Right atrium auricular region (tissue), 2 donors: ENCODE measurements at places on chromosomes 6 and 20.

DNA sequence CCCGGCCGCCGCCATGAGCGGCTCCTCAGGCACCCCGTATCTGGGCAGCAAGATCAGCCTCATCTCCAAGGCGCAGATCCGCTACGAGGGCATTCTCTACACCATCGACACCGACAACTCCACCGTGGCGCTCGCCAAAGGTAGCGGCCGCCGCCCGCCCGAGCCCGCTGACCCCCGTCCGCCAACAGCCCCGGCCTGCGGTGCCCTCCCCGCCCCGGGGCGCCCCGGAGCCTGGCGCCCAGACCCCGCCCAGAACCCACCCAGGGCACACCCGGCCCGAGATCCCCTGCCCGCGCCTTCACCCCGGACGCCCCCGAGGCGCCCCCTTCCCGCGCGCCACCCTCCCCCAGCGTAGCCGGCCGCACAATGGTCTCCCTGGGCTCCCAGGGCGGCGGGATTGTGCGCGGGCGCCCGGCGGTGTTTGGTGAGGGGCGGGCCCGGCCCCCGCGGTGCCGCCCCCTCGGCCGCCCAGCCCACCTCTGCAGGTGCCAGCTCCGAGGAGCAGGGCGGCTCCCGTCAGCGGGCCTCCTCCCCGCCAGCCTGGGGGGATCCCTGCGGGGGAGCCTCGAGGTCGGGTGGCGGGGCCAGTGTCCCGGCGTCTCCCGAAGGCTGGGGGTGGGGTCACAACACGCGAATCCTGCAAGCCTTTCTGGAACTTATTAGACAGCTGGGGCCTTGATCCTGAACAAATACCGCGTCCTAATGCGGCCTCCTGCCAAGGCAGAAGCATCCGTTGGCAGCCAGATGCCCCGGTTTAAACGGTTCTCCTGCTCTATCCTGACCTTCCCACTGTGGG, 577 bp downstream of the LSM14B start:
- peaks cover 33% of the 10 kb centered on the region for H3K36me3 ChIP-seq
- peak overlapping the region; percentile 62 for H3K4me3 ChIP-seq
- no peaks in the 10 kb centered on the region for H3K27me3 ChIP-seq
- peak overlapping the region; percentile 92 for H3K27ac ChIP-seq
- DNase-seq: no peak
- H3K4me1 ChIP-seq: no peaks in the 10 kb centered on the region

GRCh38 chr20:56414842-56415765, 3.0 kb downstream of the CASS4 start:
- H3K36me3 ChIP-seq: no peaks in the 10 kb centered on the region
- no peak for DNase-seq
- H3K4me3 ChIP-seq: no peak overlapping the region
- no peaks in the 10 kb centered on the region for H3K27me3 ChIP-seq
- H3K4me1 ChIP-seq: peaks cover 21% of the 10 kb centered on the region

GRCh38 chr20:51178153-51178552, 155.2 kb upstream of the KCNG1 start:
- no peaks in the 10 kb centered on the region for H3K4me1 ChIP-seq
- no peak for DNase-seq
- H3K27ac ChIP-seq: no peak overlapping the region

DNA sequence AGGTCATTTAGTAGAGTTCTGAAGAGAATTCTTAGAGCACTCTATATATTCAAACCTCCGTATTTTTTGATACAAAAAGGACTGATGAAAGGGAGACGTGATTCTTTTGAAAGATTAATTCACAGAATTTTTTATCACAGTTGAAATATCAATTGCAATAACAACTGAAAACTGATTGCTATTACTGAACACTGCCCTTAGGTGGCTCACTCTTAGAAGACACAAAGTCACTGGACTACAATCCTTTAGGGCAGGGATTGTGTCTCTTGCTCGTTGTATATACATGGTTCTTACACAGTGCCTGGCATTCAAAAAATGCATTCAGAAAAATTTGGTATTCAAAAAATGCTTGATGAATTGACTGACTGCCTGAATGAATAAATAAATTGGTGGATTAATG, 17.1 kb upstream of the CALHM6 start:
- DNase-seq: no peak
- H3K27me3 ChIP-seq: no peaks in the 10 kb centered on the region
- no peak overlapping the region for H3K4me3 ChIP-seq
- H3K36me3 ChIP-seq: no peaks in the 10 kb centered on the region
- no peak overlapping the region for H3K27ac ChIP-seq

DNA sequence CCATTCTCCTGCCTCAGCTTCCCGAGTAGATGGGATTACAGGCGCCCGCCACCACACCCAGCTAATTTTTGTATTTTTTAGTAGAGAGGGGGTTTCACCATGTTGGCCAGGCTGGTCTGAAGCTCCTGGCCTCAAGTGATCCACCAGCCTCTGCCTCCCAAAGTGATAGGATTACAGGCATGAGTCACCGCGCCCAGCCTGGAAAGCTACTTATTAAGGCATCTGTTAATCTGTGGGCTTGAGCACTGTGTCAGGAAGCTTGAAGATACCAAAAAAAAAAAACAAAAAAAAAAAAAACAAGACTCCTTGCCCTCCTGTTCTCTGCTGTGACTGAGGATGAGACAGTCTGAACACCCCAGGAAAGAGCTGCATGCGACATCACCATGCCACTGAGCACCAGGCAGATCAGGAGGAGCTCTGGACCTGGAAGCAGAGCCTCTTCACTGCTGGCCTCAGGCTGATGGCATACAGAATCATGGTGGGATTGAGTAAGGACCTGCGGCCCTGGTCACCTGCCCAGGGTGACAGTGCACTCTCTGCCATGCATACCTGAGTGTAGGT, 166.5 kb upstream of the SNX9 start:
- H3K4me3 ChIP-seq: no peak overlapping the region
- DNase-seq: no peak
- H3K4me1 ChIP-seq: no peaks in the 10 kb centered on the region
- no peak overlapping the region for H3K27ac ChIP-seq
- peaks cover 6% of the 10 kb centered on the region for H3K36me3 ChIP-seq
- no peaks in the 10 kb centered on the region for H3K27me3 ChIP-seq

DNA sequence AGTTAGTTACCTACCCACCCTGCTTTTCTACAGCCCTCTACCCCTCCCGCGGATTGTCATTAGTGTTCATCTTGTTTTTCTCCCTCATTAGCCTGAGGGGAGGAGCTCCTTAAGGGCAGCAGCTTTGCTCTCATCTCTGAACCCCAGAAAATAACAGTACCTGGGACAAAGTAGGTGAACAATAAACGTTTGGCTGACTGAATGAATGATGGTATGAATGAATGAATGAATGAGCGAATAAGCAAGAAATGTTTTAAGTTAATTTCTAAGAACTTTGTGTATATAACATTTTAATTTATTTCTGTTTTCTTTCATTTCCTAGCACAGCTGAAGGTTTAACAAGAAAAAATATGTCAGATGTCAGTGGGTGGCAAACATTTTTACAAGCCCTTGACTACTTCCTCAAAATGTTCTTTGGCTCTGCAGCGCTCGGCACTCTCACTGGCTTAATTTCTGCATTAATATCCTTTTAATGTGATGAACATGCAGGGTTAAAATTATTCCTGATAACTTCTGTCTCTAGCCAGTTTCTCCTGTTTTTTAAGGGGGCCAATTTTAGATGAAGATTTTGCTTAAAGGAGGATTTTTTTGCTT, 50.1 kb downstream of the SLC9A8 start:
- no peak overlapping the region for H3K27ac ChIP-seq
- H3K4me1 ChIP-seq: no peaks in the 10 kb centered on the region
- H3K4me3 ChIP-seq: no peak overlapping the region
- peaks cover 19% of the 10 kb centered on the region for H3K36me3 ChIP-seq

GRCh38 chr6:69456086-69456485, 340.7 kb downstream of the LMBRD1 start:
- no peaks in the 10 kb centered on the region for H3K27me3 ChIP-seq
- H3K4me3 ChIP-seq: no peak overlapping the region
- no peak for DNase-seq
- no peaks in the 10 kb centered on the region for H3K4me1 ChIP-seq
- no peak overlapping the region for H3K27ac ChIP-seq

DNA sequence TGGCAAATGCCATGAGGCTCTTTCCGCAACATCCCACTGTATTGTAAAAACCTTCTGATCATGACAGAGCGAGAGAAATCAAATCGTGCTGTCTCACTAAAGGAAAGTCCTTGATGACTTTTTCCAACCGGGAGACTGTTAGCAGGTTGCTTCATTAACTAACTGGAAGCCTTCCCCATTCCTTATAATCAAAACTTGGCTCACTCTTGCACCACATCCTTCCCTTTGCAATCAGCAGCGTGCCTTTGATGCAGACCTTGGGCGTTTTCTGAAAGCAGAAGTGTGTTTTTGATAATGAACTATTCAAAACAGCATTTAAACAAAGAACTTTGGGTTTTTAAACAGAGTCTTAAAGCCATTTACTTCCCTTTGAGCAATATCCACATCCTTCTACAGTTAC, 96.2 kb upstream of the CNR1 start:
- H3K27me3 ChIP-seq: no peaks in the 10 kb centered on the region
- no peaks in the 10 kb centered on the region for H3K36me3 ChIP-seq
- H3K4me1 ChIP-seq: no peaks in the 10 kb centered on the region
- no peak for DNase-seq
- H3K4me3 ChIP-seq: no peak overlapping the region

DNA sequence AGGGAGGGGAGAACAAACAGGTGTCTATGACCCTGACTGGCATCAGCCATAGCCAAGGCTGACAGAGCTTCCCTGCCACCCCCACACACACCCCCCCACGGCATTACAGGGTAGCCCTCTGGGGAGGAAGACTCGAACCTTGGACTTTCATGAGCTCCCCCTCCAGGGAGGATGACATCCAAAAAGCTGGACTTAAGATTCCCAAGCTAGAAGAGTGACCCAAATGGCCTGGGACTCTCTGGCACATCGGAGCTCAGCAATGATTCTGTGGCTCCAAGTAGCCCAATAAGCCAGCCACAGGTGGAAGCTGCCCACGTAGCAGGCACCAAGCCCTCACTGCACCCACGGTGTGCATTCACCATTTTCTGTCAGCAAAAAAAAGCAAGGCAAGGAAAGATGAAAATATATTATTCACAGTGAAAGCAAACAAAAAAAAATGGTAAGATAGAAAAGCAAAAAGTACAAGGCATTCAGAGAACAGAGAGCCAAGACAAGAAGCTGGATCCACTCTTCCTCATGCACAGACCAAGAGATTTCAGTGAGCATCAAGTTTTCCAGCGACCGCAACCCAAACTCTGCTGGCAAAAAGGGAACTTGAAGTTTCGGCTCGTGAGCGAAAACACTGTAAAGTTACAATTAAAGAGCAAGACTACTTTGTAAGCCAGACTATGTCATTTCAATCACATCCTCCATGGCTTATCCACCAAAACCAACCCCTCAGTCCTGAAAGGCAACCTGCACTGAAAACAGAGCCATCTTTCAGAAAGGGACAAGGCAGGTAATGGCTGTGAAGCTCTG, 10.9 kb downstream of the JAG1 start:
- no peak overlapping the region for H3K4me3 ChIP-seq
- peak overlapping the region; percentile 85 for H3K27ac ChIP-seq
- H3K27me3 ChIP-seq: no peaks in the 10 kb centered on the region
- peaks cover 90% of the 10 kb centered on the region for H3K4me1 ChIP-seq
- peak; percentile 58 for DNase-seq
- H3K36me3 ChIP-seq: peaks cover 54% of the 10 kb centered on the region

GRCh38 chr6:166444446-166444845, 61.7 kb upstream of the MPC1 start:
- no peaks in the 10 kb centered on the region for H3K4me1 ChIP-seq
- H3K4me3 ChIP-seq: no peak overlapping the region
- DNase-seq: no peak
- H3K36me3 ChIP-seq: peaks cover 22% of the 10 kb centered on the region
- H3K27me3 ChIP-seq: no peaks in the 10 kb centered on the region
- no peak overlapping the region for H3K27ac ChIP-seq

DNA sequence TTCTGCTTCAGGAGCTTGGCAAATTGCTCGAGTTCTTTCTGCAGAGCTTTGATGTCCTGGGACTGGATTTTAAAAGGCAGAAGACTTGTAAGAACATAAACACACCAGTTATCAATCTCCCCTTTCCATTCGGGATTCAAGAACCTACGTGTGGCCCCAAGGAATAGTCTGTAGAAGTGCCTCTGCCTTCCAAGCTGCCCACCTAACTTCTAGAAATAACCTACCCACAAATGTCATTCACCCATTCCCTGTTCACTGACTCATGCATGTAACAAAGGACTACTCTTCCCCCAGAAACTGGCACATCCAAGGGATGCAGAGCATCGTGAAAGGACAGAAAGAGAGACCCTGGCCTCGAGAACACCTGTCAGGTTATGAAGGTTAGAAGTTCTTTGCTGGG, 4.5 kb downstream of the POU5F1 start:
- no peak overlapping the region for H3K4me3 ChIP-seq
- H3K36me3 ChIP-seq: no peaks in the 10 kb centered on the region
- H3K27ac ChIP-seq: no peak overlapping the region
- no peaks in the 10 kb centered on the region for H3K4me1 ChIP-seq
- DNase-seq: no peak

GRCh38 chr6:10256113-10256690, 158.7 kb downstream of the TFAP2A start:
- H3K4me1 ChIP-seq: no peaks in the 10 kb centered on the region
- H3K36me3 ChIP-seq: no peaks in the 10 kb centered on the region
- no peak for DNase-seq
- no peak overlapping the region for H3K4me3 ChIP-seq

GRCh38 chr20:63325554-63326313, 32.7 kb downstream of the COL20A1 start:
- no peak overlapping the region for H3K4me3 ChIP-seq
- H3K27me3 ChIP-seq: no peaks in the 10 kb centered on the region
- no peak for DNase-seq

DNA sequence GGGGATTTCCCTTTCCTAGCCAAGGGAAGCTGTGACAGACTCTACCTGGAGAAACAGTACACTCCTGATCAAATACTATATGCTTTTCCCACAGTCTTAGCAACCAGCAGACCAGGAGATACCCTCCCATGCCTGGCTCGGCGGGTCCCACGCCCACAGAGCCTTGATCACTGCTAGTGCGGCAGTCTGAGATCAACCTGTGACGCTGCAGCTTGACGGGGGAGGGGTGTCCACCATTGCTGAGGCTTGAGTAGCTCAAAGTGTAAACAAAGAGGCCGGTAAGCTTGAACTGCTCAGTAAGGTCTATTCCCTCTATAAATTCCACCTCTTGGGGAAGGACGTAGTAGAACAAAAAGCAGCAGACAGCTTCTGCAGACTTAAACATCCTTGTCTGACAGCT, 63.2 kb downstream of the WASF1 start:
- no peak for DNase-seq
- H3K36me3 ChIP-seq: no peaks in the 10 kb centered on the region

DNA sequence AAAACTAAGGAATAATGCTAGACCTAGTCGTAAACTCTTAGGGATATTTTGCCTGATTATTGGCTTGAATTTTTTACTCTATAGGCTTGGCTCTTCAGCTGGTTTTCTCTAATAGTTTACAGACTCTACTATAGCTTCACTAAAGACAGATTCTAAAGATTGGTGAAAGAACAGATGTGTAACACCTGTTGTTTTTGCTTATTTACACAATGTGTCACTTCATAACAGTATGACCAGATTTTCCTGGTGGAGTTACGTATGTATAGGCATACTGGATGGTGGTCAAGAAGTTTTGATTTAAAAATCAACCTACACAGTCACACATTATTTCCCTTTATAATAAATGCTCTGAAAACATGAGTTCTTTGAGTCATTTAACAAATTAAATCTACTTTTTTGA, 4.8 kb downstream of the COL19A1 start:
- no peak for DNase-seq
- no peaks in the 10 kb centered on the region for H3K27me3 ChIP-seq
- H3K27ac ChIP-seq: no peak overlapping the region
- no peaks in the 10 kb centered on the region for H3K36me3 ChIP-seq

GRCh38 chr20:60101201-60101890, 143.1 kb downstream of the CDH26 start:
- no peak overlapping the region for H3K27ac ChIP-seq
- no peaks in the 10 kb centered on the region for H3K27me3 ChIP-seq
- no peak for DNase-seq
